ENCODE measurements at places on chromosomes 2 and 18.

- no peak for DNase-seq
Measured at GRCh38 chr2:10337449-10338269, 35.0 kb downstream of the HPCAL1 start.

DNA sequence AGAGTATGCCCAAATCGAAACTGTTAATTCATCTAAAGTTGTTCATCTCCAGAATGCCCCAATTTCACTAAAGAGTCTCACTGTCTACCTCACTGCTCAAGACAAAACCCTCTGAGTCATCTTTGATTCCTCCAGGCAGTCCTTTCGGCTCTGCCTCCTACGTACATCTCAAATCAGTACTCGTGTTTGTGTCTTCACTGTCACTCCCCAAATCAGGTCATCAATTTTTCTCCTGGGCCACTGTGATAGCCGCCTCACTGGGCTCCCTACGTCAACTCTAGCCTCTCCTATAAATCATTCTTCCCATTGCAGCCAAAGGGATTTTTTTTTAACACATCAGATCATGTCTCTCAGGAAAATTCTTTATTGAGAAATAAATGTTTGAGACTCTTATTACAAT lies 42.1 kb upstream of the TTC39C start:
- no peak for DNase-seq

DNA sequence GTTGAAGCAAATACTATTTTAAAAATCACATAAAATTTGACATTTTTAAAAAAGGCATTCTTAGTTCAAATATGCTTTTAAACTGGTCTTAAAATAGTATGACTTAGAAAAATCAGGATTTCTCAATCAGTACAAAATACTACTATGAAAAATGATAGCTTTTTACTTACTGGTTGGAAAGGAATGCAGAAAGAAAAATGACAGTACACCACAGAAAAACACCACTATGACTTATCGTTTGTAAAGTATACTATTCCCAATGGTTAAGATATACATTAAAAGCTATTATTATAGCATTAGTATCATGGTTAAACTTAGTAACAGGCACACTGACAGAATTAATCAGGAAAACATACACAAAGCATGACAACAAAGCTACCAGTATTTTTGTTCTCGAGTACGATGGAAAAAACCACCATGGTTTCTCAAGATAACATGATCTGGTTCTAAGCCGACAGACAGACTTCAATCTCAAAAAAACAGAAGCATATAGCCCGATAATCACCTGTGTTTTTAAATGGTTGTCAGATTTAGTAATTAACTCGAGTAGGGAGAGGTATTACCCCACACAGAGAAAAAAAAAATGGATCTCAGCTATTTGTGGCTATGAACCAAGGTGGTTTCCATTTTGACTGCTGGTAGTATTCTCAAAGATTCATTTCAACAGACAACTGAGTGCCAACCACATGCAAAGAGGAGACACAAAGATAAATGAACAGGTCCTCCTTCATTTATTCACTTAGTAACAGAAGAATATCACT lies 39.1 kb downstream of the CUL3 start:
- peak; percentile 51 for DNase-seq

DNA sequence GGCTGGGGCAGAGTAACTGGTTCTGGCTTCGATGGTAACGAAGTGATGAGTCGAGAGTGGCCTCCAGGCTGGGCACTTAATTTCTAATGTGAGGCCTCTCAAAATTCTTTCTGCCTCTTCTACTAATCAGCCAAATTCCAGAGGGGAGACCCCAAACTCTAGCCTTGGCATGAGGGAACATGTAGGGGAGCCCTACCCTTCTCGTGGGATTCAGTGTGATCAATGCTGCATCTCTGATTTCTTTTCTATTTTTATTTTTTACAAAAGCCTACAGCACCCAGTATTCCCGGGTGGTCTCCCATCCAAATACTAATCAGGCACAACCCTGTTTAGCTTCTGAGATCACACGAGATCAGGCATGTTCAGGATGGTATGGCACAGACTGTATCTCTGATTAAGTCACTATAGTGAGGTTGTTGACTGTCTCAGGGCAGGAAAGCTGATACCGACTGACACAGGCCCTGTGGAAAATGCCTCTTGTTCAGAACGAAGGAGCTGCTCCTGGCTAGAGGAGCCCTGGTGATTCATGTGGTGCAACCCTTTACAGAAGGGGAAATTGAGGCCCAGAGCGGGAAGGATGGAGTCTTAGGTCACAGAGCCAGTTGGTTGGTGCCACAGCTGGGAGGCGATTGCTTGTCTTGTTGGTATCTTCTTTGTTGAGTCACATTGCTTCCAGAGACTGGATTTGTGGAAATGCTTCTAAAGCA lies 126.3 kb upstream of the HS6ST1 start:
- DNase-seq = no peak

DNA sequence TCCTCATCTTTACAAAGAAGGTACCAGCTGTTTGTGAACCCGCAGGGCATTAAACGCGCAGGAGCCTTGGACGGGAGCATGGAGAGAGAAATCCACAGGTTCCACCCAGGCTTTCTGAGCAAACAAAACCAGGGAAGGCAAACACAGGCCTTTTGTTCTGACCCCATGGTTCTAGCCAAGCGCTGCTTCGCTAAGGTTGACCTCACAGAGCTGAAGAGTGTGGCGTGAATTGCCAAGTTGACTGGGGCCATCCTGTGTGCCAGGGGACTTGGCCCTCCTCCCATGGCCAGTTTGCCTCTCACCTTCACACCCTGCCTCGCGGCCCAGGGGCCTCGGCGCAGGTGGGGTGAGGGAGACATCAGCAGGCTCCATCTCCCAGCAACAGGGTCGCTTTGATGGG lies 74.1 kb downstream of the VAPA start:
- DNase-seq = no peak

Data from AG04449 (cell line).